Activated B cell treated with CpG ODN at 0.5 μM for 24 hours (primary cell): ENCODE measurements at places on chromosomes 2 and 18. TPM values are rescaled to one million over a fixed set of nuclear protein-coding genes. Genes with fewer than 3 reads are reported as not detected.

DNA sequence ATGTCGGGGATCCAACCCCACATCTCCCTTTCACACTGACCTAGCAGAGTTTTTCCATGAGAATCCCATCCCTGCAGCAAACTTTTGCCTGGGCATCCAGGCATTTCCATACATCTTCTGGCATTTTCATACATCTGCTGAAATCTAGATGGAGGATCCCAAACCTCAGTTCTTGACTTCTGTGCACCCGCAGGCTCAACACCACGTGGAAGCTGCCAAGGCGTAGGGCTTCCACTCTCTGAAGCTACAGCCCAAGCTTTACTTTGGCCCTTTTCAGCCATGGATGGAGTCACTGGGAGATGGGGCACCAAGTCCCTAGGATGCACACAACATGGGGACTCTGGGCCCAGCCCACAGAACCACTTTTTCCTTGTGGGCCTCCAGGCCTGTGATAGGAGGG, 32.2 kb upstream of the TEX51 start:
- H3K27ac ChIP-seq: no peak overlapping the region
- H3K4me3 ChIP-seq: no peak overlapping the region
- no peak for DNase-seq
- no peaks in the 10 kb centered on the region for H3K36me3 ChIP-seq

GRCh38 chr2:146412625-146413024, 1432.2 kb upstream of the ACVR2A start:
- H3K36me3 ChIP-seq: no peaks in the 10 kb centered on the region
- no peak for DNase-seq
- no peaks in the 10 kb centered on the region for H3K4me1 ChIP-seq

DNA sequence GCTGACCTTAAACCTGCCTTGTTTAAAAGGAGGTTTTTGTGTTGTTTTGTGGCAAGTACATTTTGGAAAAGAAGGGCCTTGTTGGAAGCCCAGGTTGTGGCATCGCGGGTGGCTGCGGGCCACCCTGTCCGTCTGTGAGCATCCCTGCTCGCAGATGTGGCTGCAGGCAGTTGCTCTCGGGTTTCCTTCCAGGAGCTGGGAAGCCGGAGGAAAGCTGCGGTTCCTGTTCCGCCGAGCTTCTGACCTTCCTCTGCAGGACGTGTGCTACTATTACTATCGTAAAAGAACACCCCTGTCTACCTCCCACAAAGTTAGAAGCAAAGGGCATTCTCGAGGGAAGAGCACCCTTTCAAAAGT, 766 bp downstream of the MFF start:
- H3K4me1 ChIP-seq: peaks cover 33% of the 10 kb centered on the region
- DNase-seq: no peak
- peaks cover 25% of the 10 kb centered on the region for H3K36me3 ChIP-seq
- peak overlapping the region; percentile 84 for H3K27ac ChIP-seq
- H3K27me3 ChIP-seq: no peaks in the 10 kb centered on the region

DNA sequence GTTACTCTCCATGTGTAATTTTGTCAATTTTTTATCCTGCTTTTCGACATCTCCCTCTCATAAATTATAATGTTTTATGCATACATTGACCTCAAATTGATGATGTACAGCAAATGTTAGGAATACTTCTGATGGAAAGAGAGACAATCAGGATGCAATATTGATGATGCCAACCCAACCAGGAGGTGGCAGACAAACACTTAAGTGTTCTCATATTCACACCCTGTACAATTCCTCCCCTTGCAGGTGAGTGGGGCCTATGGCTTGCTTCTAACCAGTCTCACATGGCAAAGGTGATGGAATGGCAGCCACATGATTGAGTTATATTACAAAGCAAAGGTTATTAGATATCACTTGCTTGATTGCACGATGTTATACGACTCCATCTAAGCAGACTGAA, 594.3 kb upstream of the REG3G start:
- H3K36me3 ChIP-seq: no peaks in the 10 kb centered on the region
- H3K27ac ChIP-seq: no peak overlapping the region
- DNase-seq: no peak
- no peaks in the 10 kb centered on the region for H3K4me1 ChIP-seq
- H3K27me3 ChIP-seq: no peaks in the 10 kb centered on the region

GRCh38 chr18:44654573-44654972, 26.1 kb upstream of the SETBP1 start:
- no peaks in the 10 kb centered on the region for H3K36me3 ChIP-seq
- no peak for DNase-seq
- no peaks in the 10 kb centered on the region for H3K4me1 ChIP-seq
- peaks cover 2% of the 10 kb centered on the region for H3K27me3 ChIP-seq
- H3K4me3 ChIP-seq: no peak overlapping the region
- no peak overlapping the region for H3K27ac ChIP-seq

DNA sequence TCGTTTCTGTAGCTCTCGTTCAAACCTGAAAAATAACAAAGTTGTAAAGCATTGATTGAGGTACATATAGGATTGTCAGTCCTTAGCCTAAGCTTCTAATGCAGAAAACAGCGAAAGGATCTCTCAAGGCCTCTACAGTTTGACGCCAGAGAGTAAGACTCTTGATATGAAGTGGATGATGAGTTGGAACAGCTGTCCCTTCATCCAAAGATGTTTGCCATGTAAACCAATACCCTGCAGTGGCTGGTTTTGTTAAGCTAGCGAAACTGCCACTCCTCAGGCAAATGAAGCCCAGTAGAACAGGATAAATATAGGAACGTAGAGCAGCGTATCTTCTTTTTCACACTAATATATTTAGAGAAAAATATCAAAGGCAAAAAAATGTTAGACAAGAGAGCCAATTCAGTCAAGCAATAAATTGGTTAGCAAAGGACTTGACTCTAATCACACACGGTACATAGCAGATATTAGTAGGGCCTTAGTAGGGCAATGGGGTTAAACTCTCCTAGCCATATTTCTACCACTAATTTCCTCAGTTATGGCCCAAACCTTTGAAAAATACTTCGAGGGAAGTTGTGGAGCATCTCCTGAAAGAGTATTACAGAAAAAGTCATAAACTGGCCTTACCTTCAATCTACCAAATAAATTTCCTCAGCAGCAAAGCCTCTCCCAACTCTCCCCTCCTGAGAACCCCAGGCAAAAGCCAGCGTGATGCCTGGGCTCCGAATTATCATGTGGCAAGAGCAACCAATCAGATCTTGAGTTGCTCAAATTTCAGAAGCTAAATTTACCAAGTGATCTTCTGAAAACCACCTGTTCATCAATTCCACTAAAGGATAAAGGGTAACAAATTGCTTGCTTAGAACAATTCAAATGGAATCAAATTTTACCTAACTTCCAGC, at the start of gene NEB:
Gene NEB, minus strand, starts transcription at position 706 of the 902 bp plus-strand sequence. CDS start 1,320 bp downstream, outside the sequence.
- peaks cover 25% of the 10 kb centered on the region for H3K4me1 ChIP-seq
- H3K27me3 ChIP-seq: no peaks in the 10 kb centered on the region
- DNase-seq: no peak
- no peak within 1 kb of the TSS for H3K27ac ChIP-seq
- no peaks in the 10 kb centered on the region for H3K36me3 ChIP-seq
- no peak within 1 kb of the TSS for H3K4me3 ChIP-seq

GRCh38 chr2:180366481-180366880, 359.4 kb upstream of the CWC22 start:
- no peaks in the 10 kb centered on the region for H3K27me3 ChIP-seq
- H3K4me3 ChIP-seq: no peak overlapping the region
- H3K36me3 ChIP-seq: no peaks in the 10 kb centered on the region
- no peak for DNase-seq
- H3K27ac ChIP-seq: no peak overlapping the region
- peaks cover 7% of the 10 kb centered on the region for H3K4me1 ChIP-seq

GRCh38 chr18:32333781-32334180, 136.9 kb downstream of the GAREM1 start:
- DNase-seq: no peak
- H3K36me3 ChIP-seq: no peaks in the 10 kb centered on the region
- H3K27ac ChIP-seq: no peak overlapping the region
- H3K4me1 ChIP-seq: no peaks in the 10 kb centered on the region

- H3K27ac ChIP-seq: no peak overlapping the region
- no peak for DNase-seq
- no peak overlapping the region for H3K4me3 ChIP-seq
- H3K36me3 ChIP-seq: no peaks in the 10 kb centered on the region
- H3K4me1 ChIP-seq: no peaks in the 10 kb centered on the region
Measured at GRCh38 chr2:12778811-12779579, 62.3 kb downstream of the TRIB2 start.

DNA sequence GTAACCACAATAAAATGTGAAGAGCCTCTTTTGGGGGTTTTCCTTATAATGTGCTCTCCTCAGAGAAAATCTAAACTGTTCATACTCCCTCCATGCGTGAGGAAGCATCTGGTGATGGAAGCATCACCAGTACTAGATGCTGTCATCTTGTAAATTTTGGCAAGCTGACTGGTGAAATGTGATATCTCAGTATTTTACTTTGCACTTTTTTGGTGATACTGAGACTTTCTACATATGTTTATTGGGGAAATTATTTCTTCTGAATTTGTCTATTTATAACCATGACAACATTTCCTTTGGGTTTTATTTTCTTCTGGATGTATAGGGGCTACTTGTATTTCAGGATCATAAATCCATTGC, 95.9 kb upstream of the DLGAP1 start:
- no peak for DNase-seq
- no peaks in the 10 kb centered on the region for H3K36me3 ChIP-seq
- H3K4me3 ChIP-seq: no peak overlapping the region

GRCh38 chr18:59509481-59510442, 150.7 kb upstream of the LMAN1 start:
- no peaks in the 10 kb centered on the region for H3K4me1 ChIP-seq
- H3K27ac ChIP-seq: no peak overlapping the region
- no peak for DNase-seq
- peaks cover 18% of the 10 kb centered on the region for H3K27me3 ChIP-seq
- no peaks in the 10 kb centered on the region for H3K36me3 ChIP-seq

- no peaks in the 10 kb centered on the region for H3K36me3 ChIP-seq
- no peaks in the 10 kb centered on the region for H3K4me1 ChIP-seq
- no peak overlapping the region for H3K27ac ChIP-seq
Measured at GRCh38 chr2:144348846-144349245, 171.1 kb downstream of the ZEB2 start.

- no peak overlapping the region for H3K4me3 ChIP-seq
- no peaks in the 10 kb centered on the region for H3K36me3 ChIP-seq
- no peak overlapping the region for H3K27ac ChIP-seq
- no peaks in the 10 kb centered on the region for H3K4me1 ChIP-seq
- peaks cover 29% of the 10 kb centered on the region for H3K27me3 ChIP-seq
- no peak for DNase-seq
Measured at GRCh38 chr18:76657911-76658470, 162.9 kb upstream of the ZNF516 start.

DNA sequence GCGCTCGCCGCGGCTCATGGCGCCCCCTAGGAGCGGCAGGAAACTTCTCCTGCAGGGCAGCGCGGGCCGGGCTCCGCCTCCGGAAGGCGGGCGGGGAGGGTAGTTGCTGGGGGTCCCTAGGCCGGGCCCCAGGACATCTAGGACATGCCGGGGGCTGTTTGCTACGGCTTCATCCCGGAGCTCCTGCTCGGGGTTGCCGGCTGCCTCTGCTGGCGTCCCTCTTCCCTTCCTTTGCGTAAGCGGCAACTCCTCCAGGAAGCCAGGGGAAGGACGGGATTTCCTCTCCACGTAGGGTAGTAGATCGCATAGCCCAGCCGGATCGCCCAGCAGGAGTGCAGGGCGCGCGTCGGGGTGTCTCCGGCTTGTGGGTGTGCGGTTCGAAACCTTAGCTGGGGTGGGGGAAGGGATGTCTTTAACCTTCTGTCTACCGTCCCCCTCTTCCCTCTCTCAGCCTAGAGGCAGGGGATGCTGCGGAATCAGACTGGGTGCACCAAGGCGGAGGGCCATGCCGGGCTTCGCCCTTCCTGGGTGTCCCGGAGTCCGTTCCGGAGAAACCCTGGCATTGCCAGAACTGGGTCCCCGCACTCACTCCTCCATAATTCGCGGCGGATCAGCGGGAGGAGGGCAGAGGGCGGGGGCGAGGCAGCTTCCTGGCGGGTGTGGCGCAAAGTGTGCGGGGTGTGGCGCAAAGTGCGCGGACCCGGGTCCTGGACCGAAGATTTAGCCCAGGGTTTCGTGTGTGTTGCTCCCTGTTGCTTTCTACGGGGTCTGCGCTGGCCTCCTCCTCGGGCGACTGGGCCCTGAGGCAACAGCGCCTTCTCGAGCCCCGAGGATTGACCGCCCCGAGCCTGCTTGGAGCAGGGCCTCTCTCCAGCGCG, 12.2 kb upstream of the SKOR2 start:
- H3K4me3 ChIP-seq: no peak overlapping the region
- no peak for DNase-seq
- H3K4me1 ChIP-seq: peaks cover 2% of the 10 kb centered on the region
- no peak overlapping the region for H3K27ac ChIP-seq
- no peaks in the 10 kb centered on the region for H3K36me3 ChIP-seq

- peaks cover 11% of the 10 kb centered on the region for H3K27me3 ChIP-seq
- no peak for DNase-seq
- H3K4me1 ChIP-seq: no peaks in the 10 kb centered on the region
Measured at GRCh38 chr2:159044804-159045286, 76.4 kb downstream of the TANC1 start.

GRCh38 chr2:174477759-174478158, 9.1 kb downstream of the GPR155 start:
- DNase-seq: no peak
- no peaks in the 10 kb centered on the region for H3K4me1 ChIP-seq
- no peaks in the 10 kb centered on the region for H3K36me3 ChIP-seq
- no peaks in the 10 kb centered on the region for H3K27me3 ChIP-seq
- no peak overlapping the region for H3K27ac ChIP-seq

- DNase-seq: no peak
- peaks cover 50% of the 10 kb centered on the region for H3K27me3 ChIP-seq
- H3K27ac ChIP-seq: no peak overlapping the region
- H3K36me3 ChIP-seq: no peaks in the 10 kb centered on the region
- no peaks in the 10 kb centered on the region for H3K4me1 ChIP-seq
Measured at GRCh38 chr2:110105608-110106467, 9.8 kb downstream of the MALL start.

GRCh38 chr18:27713738-27714095, 463.2 kb downstream of the CDH2 start:
- H3K36me3 ChIP-seq: no peaks in the 10 kb centered on the region
- no peak for DNase-seq
- no peak overlapping the region for H3K27ac ChIP-seq
- H3K27me3 ChIP-seq: no peaks in the 10 kb centered on the region

DNA sequence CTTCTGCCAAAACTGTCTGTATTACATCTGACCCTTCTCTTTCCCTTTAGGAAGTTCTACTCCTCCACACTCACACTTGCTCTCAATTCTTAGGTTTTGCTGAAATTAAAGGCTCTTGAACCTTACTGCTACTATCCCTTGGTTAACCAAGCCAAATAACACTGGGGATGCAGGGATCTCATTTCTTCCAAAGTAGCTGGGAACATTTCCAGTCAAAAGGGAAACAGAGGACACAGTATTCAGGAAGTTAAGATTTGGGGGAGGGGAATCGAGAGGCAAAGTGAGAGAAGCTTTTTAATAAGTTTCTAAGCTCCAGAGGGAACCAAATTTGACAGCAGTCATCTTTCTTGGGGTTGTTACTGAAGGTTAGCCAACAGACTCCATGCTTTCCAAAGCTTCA, 6.2 kb downstream of the SEPTIN2 start:
- no peak overlapping the region for H3K27ac ChIP-seq
- peaks cover 81% of the 10 kb centered on the region for H3K4me1 ChIP-seq
- no peaks in the 10 kb centered on the region for H3K27me3 ChIP-seq
- peaks cover 60% of the 10 kb centered on the region for H3K36me3 ChIP-seq
- no peak for DNase-seq
- no peak overlapping the region for H3K4me3 ChIP-seq

IL1R2 gene
- total RNA-seq: not detected in 2 replicates

KIF1A gene
- total RNA-seq: not detected in 2 replicates

TUBA4B gene
- total RNA-seq: 0.20 TPM in 1 of 2 replicates, not detected in the other

CIDEA gene
- not detected in 2 replicates for total RNA-seq

CCDC102B gene
- 1.5 and 1.8 TPM in 2 replicates for total RNA-seq

CDKL4 gene
- total RNA-seq: 0.24 TPM in 1 of 2 replicates, not detected in the other

IL1RL1 gene
- total RNA-seq: not detected in 2 replicates
